CD4-positive, alpha-beta memory T cell (primary cell): ENCODE measurements at places on chromosomes 5 and 9. TPM values are rescaled to one million over a fixed set of nuclear protein-coding genes. Genes with fewer than 3 reads are reported as not detected.

- no peaks in the 10 kb centered on the region for H3K4me1 ChIP-seq
- no peak overlapping the region for H3K27ac ChIP-seq
- H3K27me3 ChIP-seq: no peaks in the 10 kb centered on the region
- no peak overlapping the region for H3K4me3 ChIP-seq
- no peak for DNase-seq
Observed at GRCh38 chr5:89110916-89111646, 228.1 kb upstream of the MEF2C start.

DNA sequence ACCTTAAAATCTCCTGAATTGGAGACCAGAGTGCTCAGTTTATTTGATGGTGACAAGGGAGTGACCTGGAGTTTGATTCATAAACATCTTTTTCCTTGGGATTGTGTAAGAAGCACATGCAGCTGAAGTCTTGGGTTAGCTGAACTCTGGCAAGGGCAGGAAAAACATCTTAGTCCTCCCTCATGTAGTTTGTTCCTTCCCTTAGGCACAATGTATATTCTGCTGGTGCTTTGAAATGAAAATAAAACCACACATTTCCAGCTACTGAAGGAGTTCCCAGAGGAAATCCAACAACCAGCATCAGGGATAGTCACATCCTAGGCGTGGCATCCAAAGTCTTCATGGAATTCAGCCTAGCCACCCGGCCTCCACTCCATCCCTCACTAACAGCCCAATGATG, 95.2 kb upstream of the PAPPA start:
- DNase-seq: no peak
- H3K36me3 ChIP-seq: no peaks in the 10 kb centered on the region
- H3K4me1 ChIP-seq: no peaks in the 10 kb centered on the region
- no peak overlapping the region for H3K4me3 ChIP-seq

- no peak for DNase-seq
- H3K27ac ChIP-seq: no peak overlapping the region
- H3K36me3 ChIP-seq: no peaks in the 10 kb centered on the region
- peaks cover 29% of the 10 kb centered on the region for H3K4me1 ChIP-seq
- no peak overlapping the region for H3K4me3 ChIP-seq
Observed at GRCh38 chr9:129324808-129325502, 146.9 kb upstream of the IER5L start.

- no peaks in the 10 kb centered on the region for H3K27me3 ChIP-seq
- no peaks in the 10 kb centered on the region for H3K4me1 ChIP-seq
- no peak overlapping the region for H3K4me3 ChIP-seq
- no peak overlapping the region for H3K27ac ChIP-seq
- no peaks in the 10 kb centered on the region for H3K36me3 ChIP-seq
Observed at GRCh38 chr5:107153283-107153682, 517.5 kb downstream of the EFNA5 start.

DNA sequence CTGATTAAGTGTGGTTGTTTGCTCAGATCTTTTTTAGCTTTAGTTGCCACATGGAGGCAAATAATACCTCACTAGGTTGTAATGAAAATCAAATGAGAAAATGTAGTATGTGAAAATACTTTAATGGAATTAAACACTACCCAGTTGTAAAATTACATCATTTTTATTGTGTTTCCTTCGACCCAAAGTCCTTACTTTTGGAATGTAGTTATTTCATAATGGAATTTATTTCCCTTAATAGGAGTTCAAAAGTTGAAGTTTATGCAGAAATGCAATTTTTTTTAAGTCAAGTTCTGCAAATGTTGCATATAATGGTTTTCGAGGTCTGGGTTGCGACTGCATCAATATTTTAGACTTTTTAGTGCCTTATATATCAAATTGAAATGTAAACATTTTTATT, 31.0 kb downstream of the TNPO1 start:
- no peak for DNase-seq
- no peaks in the 10 kb centered on the region for H3K36me3 ChIP-seq

GRCh38 chr9:133126697-133127339, 5.8 kb upstream of the RALGDS start:
- peaks cover 97% of the 10 kb centered on the region for H3K4me1 ChIP-seq
- peak overlapping the region; percentile 28 for H3K4me3 ChIP-seq
- H3K27ac ChIP-seq: peak overlapping the region; percentile 100
- H3K27me3 ChIP-seq: no peaks in the 10 kb centered on the region
- peaks cover 5% of the 10 kb centered on the region for H3K36me3 ChIP-seq

- H3K36me3 ChIP-seq: no peaks in the 10 kb centered on the region
- no peak for DNase-seq
- no peak overlapping the region for H3K4me3 ChIP-seq
- H3K27me3 ChIP-seq: no peaks in the 10 kb centered on the region
- no peaks in the 10 kb centered on the region for H3K4me1 ChIP-seq
- no peak overlapping the region for H3K27ac ChIP-seq
Observed at GRCh38 chr9:14937216-14937615, 27.0 kb upstream of the FREM1 start.

DNA sequence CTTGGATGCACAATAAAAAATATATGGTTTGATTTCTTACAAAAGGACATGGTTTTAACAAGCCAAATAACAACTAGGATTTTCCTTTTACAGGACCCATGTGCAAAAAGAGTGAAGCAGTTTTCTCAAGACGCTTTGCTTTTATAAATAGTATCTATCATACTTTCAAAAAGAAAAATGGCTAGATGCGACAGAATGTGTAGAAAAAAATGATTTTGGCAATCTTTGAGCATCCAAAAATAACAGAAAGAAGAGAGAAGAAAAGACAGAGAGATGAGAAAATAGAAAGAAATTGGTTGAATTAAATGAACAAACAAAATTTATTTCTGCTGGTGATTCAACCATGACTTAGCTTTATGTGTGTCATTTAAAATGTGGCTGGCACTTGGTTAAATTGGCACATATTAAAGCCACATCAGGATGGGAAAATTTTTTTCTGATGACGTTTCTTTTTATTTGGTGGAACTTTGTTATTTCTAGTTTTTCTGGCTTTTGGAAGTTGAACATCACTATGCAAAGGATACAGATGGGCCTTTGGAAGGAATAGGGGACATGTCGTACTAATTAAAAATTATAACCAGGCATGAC, 35.6 kb upstream of the NREP start:
- H3K36me3 ChIP-seq: no peaks in the 10 kb centered on the region
- no peak for DNase-seq
- no peaks in the 10 kb centered on the region for H3K4me1 ChIP-seq
- no peak overlapping the region for H3K4me3 ChIP-seq
- no peaks in the 10 kb centered on the region for H3K27me3 ChIP-seq
- no peak overlapping the region for H3K27ac ChIP-seq

- no peak overlapping the region for H3K4me3 ChIP-seq
- no peak overlapping the region for H3K27ac ChIP-seq
- no peaks in the 10 kb centered on the region for H3K4me1 ChIP-seq
- DNase-seq: no peak
Observed at GRCh38 chr9:27491154-27491553, 32.9 kb upstream of the IFNK start.

- no peaks in the 10 kb centered on the region for H3K27me3 ChIP-seq
- no peaks in the 10 kb centered on the region for H3K4me1 ChIP-seq
- H3K27ac ChIP-seq: no peak overlapping the region
Observed at GRCh38 chr9:33687779-33688178, 107.6 kb upstream of the PRSS3 start.

DNA sequence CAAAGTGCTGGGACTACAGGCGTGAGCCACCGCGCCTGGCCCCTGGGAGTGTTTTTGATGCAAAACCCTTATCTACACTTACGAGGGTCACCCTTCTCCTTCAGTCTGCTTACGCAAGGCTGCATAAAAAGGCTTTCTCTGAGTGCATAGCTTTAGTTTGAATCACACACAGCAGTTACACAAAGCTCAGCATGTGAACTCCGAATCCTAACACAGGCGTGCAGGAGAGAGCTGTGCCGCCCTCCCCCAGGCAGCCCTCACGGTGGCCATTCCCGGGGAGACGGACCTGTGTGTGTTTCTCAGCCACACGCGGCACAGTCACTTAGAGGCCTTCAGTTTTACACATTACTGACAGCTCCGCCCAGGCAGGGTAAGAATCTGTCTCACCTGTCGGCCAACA, 26.7 kb downstream of the EXD3 start:
- H3K27ac ChIP-seq: no peak overlapping the region
- no peak for DNase-seq
- H3K27me3 ChIP-seq: no peaks in the 10 kb centered on the region
- no peak overlapping the region for H3K4me3 ChIP-seq

GRCh38 chr9:89095761-89096528, 82.7 kb downstream of the SHC3 start:
- H3K27ac ChIP-seq: no peak overlapping the region
- no peak for DNase-seq
- no peaks in the 10 kb centered on the region for H3K4me1 ChIP-seq
- H3K36me3 ChIP-seq: peaks cover 3% of the 10 kb centered on the region
- no peak overlapping the region for H3K4me3 ChIP-seq

Gene COL15A1
- total RNA-seq: not detected

Gene FKTN
- 14.2 TPM for total RNA-seq

Gene INPP5E
- 29.1 TPM for total RNA-seq

Gene SOHLH1
- not detected for total RNA-seq

Gene FAM151B
- total RNA-seq: 0.47 TPM
